ENCODE measurements at places on chromosomes 16 and 17.

DNA sequence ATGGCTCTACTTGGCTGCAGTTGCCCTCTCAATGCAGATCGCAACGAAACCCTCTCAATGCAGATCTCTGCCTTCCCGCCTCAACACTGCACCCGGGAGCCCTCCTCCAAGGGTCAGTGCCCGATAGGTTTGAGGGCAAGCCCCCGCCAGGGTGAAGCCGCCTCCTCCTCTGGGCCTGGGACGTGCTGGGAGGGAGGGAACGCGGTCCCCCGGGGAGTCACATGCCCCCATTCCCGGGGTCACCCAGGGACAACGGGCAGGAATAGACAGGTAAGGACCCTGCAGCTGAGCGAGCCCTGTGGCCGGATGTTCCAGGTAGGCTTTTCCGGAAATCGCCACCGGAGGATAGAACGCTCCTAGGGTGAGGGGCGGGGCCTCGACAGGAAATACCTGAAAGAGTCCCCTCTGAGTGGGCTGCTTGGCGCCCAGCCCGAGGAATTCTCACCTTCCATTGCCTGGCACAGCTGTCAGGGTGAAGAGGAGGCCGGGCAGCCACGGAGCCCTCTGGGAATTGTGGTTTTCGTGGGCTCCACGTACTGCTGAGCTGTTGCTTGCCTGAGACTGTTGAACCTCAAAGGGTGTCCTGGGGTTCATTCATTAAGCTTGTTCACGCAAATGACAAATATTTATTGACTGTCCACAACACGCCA, 12.8 kb downstream of the ZNF174 start:
- DNase-seq: no peak

DNA sequence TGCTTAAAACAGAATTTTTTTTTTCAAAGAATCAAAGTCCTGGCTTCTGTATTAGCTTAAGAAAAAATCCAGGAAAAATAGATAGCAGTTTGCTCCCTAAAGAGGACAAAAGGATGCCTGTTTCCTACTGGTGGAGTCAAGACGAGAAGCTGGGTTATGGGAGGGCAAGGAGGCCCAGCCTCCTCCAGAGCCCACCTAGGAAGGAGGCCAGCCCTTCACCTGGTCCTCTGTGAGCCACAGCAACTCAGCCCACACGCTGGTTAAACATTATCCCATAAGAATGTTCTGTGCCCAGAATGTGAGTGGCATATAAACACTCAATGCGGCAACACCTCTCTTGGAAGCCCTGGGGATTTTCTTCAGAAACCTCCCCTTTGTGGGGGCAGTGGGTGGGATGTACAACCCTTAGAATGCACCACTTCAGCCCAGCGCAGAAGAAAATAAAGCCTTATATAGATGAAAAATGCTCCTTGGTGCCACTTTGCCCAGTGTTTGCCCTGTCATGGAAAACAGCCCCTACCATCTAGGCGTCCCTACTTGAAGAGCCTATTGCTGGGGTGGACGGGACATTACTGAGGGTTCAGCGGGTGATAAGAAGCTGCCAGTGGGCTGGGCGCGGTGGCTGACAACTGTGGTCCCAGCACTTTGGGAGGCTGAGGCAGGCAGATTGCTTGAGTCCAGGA, 48.0 kb downstream of the TEKT5 start:
- DNase-seq: no peak

GRCh38 chr16:27852116-27852515, 211.4 kb downstream of the GSG1L start:
- no peak for DNase-seq

- DNase-seq: no peak
Measured at GRCh38 chr16:1790261-1790610, 3.3 kb downstream of the IGFALS start.

DNA sequence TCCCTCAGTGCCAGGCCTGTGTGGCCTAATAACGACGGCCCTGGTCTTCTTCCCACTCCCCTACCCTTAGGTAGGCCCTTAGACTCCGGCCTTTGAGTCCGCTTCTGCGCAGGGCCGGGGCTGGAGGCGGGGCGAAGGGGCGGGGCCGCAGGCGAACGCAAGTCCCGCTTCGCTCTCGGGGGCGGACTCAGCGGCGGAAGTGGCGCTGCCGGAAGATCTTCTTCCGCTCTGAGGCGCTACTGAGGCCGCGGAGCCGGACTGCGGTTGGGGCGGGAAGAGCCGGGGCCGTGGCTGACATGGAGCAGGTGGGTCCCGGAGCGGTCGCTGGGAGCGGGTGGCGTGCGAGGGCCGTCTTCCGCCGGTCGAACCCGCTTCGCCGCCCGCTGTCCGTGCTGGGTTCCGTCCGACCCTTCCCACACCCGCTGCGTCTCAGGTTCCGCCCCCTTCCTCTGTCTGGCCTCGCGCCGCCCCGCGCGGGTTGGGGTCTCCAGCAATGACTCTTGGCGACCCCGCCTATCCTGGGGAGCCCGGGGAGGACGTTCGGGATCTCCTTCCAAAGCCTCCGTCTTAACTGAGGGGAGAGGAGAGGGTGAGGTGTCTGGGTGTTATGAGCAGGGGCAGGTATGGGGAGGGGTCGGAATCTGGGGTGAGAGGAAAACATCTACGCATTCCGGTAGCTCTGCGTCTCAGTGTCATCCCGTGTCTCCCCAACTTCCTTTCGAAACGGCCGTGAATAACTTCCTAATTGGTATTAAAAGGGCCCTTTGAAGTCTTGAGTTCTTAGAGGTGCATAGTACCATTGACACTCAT, at the start of gene STARD3:
STARD3 (plus strand) TSS at position 218 of the 810 bp plus-strand sequence. CDS start 16,388 bp downstream, outside the sequence.
- DNase-seq: peak; percentile 91

GRCh38 chr17:64234961-64235360, 28.1 kb downstream of the TEX2 start:
- no peak for DNase-seq

DNA sequence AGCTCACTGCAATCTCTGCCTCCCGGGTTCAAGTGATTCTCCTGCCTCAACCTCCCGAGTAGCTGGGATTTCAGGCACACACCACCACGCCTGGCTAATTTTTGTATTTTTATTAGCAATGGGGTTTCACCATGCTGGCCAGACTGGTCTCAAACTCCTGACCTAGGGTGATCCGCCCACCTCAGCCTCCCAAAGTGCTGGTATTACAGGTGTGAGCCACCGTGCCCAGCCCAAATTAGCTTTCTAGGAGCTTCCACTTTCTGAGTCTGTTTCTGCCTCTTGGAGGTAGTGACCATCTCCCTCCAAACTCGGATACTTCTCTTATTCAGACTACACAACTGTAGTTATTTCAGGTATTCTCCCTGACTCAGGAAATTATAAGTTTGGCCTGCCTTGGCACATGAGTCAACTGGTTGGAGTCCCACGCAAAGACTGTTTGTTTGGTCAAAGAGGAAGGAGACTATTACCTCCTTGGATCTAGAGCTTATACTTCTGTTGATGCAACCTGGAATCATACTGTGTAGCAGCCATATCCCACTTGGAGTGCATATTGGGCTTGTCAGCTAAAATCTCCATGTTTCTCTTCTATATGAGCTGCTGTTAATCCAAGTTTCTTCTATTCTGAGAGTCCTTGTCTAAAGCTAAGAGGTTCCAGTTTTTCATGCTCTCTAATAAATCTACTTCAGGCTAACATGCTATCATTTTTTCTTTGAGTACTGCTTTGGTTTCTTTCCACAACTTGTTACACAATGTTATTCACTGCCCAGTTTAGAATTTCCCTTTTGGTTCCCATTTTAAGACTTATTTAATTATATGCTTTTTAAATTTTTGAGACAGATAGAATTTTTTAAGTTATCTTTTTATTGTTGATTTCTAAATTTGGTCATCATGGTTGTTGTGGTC, 7.5 kb downstream of the IL4R start:
- DNase-seq: no peak

- DNase-seq: no peak
Measured at GRCh38 chr17:17137731-17138585, 68.2 kb downstream of the PLD6 start.

DNA sequence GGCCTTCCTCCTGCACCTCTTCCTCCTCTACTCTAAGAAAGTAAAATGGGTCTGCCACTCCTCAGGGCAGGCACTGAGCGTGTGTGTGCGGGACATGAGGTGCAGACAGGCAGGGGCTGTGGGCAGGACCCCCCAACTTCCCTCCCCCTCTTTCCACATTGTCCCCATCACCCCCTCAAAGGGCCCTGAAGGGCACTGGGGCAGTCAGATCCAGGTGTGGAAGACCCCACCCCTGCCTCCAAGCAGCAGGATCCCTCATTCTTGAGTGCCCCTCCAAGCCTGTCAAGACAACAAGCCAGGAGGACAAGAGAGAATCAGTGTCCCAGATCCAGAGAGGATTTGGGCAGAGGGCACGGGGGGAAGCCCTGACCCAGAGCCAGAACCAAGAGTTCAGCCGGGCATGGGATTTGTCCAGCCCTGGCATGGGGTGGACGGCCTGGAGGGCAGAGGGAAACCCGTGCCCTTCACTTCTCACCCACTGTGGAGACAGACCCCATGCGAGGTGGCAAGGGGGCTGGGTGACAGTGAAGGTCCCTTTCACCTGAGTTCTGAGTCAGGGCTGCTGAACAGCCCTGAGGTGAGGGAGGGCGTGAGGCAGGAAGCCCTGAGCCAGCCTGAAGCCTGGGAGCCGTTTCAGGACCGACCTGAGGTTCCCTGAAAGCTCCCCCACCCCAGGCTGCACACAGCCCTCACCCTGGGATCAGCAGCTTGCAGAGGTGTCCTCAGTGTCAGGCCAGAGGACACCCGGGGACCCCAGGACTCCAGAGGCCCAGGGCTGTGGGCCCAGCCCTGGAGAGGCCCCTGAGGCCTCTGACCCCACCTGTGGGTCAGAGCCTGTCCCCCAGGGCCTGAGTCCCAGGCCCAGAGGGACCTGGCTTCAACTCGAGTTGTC, 45.8 kb downstream of the USP22 start:
- no peak for DNase-seq

- peak; percentile 32 for DNase-seq
Measured at GRCh38 chr17:18261146-18261515, 669 bp downstream of the MIEF2 start.

DNA sequence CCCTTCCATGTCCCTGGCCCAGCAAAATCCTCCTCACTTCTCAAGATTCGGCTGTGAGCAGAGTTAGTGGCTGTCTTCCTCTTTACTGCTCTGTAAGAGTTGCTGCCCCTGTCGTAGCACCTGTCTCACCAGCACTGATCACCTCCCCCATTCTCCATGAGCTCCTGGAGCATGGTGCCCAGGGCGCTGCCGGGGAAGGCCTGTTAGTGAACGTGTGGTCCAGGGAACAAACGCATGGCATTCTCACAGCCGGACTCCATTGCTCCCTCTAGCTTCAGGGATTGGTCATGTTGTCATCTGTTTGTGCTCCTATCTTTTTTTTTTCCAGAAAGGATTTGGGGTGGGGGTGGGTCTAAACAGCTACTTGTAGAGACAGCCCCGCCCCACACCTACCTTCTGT, 141.2 kb downstream of the CMIP start:
- no peak for DNase-seq

DNA sequence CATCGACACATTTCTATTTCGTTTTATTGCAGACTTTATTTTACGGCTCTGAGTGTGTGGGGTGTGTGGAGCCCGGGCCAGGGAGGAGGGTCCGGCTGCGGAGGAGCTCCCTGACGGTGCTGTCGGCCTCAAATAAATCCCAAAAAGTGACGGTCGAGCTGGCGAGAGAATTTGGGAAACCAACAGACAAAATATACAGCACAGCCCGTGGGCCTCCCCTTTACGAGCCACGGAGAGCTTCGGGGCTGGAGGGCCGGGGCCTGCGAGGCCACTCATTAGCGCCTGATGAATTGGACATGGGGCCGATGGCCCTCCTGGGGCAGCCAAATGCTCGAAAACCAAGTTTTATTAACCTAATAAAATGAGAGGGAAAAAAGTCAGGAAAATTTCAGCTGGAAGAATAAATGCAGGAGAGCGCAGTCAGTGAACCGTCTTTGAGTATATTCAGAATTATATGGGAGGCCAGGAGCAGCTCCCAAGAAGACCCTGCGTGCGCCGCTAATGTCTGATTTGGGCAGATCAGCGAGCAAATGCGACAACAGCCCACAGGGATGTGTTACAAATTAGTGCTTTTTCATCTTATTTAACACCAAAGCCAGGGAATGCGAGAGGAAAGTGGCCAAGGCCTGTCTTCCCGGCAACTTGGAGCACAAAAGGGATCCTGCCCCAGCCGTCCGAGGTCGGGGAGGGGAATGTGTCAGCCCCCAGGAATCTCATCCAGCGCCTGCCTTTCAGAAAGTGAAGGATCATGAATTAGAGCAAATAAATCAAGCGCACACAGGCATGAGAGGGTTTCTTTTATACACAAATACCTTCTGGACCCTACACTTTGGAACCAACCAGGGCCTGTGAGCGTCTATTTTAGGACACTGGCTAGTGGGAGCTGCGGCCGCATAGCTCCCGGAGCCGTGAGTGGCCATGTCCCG, 249.1 kb downstream of the C16orf95 start:
- DNase-seq: no peak

GRCh38 chr17:40730970-40731369, 24.2 kb downstream of the KRT25 start:
- no peak for DNase-seq

Data from left hindlimb (tissue), 1 donor.